ENCODE measurements at places on chromosomes 12 and 14.

GRCh38 chr12:18446061-18446644 is 184.8 kb downstream of the PIK3C2G start:
- DNase-seq = no peak

GRCh38 chr12:106645074-106645421 is 62.2 kb downstream of the RFX4 start:
- no peak for DNase-seq

DNA sequence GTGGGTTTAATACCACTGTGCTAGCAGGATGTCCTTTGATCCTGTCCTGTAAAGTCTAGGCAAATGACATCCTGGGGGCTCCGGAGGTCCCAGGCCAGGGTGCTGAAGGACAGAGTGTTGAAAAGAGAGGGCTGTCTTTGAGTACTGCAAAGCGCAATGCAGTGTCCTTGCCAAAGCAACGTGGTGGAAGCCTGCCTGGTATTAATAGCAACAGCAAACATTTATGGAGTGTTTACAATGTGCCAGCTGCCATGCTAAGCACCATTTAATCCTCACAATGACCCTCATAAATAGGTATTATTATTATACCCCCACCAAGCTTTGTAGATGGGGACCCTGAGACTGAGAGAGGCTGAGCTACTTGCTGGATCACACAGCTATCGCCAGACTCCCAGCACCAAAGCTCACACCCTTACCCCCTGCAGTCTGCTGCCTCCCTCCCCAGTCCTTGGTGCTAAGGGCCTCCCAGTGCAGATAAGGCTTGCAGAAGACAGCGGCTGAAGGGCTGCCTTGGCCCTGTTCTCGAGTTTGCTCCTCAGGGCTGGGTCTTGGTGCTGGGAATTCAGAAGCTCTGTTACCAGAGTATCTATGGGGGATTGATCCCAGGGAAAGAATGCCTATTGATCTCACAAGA is 427.7 kb downstream of the FUT8 start:
- no peak for DNase-seq

- no peak for DNase-seq
Measured at GRCh38 chr12:109928058-109928656, 28.1 kb downstream of the TCHP start.

DNA sequence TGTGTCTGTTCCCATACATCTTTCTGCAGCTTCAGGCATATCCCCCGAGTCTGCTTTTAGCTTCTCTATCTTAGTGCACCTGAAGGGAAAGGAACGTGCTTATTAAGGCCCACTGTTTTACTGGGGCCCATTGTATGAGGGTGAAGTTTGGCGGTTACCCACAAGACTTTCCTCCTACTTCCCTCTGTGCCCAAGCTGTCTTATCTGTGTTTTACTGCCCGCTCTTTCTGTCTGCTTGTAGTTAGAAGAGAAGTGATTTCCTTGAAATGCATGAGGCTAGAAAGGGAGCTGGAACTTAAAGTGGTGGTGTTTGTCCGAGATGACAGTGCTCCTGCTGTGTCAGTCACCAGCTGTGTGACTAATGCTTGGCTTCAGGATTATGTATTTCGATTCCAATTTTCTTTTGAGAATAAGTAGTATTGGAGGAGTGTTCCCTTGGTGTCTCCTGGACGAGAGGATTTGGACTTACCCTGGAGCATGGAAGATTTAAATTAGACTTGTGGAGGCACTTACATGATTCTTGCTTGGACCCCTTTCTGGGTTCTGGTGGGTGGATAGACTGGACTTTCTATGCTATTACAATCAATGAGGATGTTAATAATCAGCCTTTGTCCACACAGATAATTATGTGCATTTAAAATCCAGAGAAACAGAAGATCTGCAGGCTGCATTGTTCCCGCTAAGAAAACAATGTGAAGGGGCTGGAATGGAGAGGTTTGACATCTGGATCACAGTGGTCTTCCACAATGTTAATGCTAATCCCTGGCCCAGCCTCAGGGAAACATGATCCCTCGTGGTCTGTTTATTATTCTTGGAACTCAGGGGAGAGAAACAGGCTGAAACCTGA is 13.9 kb upstream of the KRT86 start:
- no peak for DNase-seq

GRCh38 chr12:4221258-4221620 is 52.3 kb upstream of the CCND2 start:
- DNase-seq = no peak

GRCh38 chr12:78863482-78864402 is 832 bp upstream of the SYT1 start:
- no peak for DNase-seq

GRCh38 chr12:119693511-119693910 is 25.6 kb downstream of the PRKAB1 start:
- DNase-seq = no peak

DNA sequence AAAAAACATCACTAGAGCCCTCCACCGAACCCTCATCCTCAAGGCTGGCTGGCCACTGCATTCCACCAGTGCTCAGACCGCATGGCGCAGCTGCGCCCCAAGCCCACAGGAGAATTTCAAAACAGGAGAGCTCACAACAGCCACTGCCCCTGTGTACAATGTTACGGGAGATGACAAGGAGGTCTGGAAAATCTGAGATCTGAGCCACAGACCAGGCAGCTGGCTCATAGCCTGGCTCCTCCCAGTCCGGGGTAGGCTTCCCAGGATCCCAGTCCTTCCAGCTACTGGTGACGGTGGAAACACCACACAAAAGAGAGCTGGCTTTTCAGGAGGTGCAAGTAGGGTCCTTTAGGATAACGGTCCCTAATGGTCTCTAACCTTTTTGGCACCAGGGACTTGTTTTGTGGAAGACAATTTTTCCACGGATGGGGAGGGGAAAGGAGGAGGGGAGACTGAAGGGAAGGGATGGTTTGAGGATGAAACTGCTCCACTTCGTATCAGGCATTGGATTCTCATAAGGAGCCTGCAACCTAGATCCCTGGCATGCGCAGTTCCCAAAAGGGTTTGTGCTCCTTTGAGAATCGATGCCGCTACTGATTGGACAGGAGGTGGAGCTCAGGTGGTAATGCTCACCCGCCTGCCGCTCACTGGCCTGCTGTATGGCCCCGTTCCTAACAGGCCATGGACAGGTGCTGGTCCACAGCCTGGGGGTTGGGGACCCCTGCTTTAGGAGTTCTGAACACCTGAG is 23.0 kb upstream of the NRDE2 start:
- no peak for DNase-seq

GRCh38 chr14:62939970-62940369 is 105.3 kb downstream of the KCNH5 start:
- DNase-seq = no peak
